ENCODE measurements at places on chromosomes 13 and 19. TPM values are rescaled to one million over a fixed set of nuclear protein-coding genes. Genes with fewer than 3 reads are reported as not detected.

DNA sequence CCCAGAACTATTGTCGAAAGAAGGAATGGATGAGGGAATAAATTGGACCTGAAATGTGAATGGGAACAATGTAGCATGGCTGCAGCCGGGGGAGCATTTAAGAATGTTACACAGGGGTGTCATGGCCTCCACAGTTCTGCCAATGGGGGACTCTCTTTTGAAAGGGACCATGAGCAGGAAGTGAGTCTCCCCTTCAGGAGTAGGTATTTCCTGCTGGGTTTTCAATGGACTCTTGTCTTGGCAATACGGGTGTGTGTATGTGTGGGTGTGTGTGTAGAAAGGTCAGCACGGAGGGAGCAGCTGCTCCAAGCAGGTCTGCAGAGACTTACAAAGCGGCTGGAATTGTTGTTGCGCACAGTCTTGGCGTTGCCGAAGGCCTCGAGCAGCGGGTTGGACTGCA is 24.4 kb downstream of the MYO1F start:
- no peak for DNase-seq

DNA sequence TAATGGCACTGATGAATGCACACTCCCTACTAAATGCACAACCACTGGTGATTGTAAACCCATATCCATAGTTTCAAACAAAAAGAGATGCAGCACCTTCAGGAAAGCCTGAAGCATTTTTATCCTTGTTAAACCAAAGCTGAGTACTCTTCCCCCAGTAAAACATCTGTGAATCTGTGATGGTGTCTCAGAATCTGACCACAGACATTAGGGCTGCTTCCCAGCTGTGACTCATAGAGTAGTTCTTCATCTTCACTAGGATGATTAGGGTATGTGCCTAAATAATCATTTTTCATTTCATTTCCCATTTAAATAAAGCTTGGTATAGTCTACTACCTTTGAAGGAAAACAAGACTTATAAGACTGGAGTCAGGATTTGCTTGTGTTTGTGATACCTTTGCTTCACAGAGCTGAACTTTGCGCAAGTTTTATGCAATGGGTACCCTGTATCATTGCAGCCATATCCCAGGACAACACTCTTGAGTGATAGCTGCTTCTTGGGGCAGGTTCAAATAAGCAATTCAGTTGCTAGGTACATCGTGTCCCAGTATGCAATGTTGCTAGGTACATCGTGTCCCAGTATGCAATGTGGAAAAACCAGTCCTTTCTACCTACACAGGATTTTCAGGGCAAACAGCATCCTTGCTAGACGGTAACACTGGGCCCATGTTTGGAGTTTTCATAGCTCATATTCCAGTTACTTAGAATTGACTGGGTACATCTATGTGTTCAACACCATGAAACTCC is 277.1 kb downstream of the IRS2 start:
- no peak for DNase-seq

GRCh38 chr19:1907563-1908363 is 2.6 kb downstream of the ADAT3 start:
- DNase-seq, result no peak

GRCh38 chr13:50389726-50390125 is 374.5 kb downstream of the KCNRG start:
- DNase-seq, result no peak

- DNase-seq, result peak; percentile 91
These were observed 4.7 kb upstream of the MYBPC2 start for GRCh38 chr19:50427997-50428425.

DNA sequence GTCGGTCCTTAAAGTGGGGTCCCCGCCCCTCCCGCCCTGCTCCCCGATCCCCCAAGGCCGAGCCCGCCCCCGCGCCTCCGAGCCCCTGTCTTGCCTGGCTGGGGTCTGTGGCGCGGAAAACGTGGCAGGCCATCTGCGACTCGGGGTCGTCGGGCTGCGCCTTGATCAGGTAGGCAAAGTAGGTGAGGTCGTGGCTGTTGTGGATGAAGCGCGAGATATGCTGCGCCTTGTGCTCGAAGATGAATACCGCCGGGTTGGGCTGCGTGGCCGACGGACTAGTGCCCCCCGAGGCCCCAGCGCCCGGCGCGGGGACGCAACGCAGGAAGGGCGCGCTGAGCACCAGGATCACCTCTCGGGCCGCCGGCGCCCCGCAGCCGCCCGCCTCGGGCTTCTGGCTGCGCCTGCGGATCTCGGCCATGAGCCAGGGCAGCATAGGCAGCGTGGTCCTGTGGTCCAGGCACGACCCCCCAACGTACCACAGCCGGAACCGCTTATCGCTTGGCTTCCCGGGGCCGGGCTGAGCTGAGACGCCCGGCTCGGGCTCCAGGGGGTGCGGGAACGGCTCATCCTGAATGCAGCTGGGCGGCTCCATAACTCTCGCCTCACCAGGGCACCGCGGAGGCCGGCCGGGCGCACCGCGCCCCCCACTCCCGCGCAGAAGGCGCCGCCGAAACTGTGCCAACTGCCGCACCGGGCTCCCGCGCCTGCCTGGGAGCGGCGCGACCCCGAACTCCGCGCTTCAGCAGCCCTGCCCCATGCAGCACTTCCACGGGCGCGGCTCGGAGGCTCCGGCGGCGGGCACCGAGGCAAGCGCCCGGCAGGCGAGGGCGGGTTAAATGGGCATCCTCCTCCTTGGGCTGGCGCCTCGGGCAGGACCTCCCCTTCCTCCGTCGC is 546 bp downstream of the TBC1D4 start:
- peak; percentile 47 for DNase-seq

GRCh38 chr19:15479391-15480345 is at the start of gene PGLYRP2:
Gene PGLYRP2 (minus strand): TSS chr19:15479501. CDS start chr19:15479371, 130 bp downstream.
- no peak for DNase-seq

- no peak for DNase-seq
These were observed 9.7 kb downstream of the TEX29 start for GRCh38 chr13:111330066-111330610.

DNA sequence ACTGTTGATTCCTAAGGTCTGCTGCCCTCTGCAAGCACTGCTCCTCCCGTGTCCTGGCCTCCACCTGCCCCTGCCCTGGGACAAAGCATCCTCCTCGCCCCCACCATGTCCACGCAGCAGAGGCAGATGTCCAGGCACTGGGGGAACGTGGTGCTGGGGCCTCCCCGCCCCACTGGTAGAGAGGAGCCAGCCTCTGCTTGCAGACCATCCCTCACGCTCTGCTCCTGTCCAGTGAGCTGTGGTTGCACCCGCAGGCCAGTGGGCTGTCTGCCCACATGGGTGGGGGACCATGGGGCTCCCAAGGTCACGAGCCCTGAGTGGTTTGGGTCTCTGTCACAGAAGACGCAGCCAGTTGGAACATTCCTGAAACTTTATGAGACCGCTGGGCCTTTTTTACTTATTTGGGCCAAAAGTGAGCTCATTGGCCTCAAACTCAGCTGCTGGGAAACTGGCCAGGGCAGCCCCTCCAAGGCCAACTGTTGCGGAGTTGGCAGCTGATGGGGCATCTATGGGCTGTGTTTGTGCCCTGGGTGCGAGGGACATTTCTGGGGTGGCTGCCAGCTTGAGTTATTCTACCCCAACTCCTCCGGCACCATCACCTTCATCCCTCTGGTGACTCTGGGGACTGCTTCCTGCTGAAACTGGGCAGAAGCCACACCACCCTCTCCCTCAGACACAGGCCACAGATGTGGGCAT is 64.8 kb upstream of the F7 start:
- DNase-seq, result peak; percentile 62

DNA sequence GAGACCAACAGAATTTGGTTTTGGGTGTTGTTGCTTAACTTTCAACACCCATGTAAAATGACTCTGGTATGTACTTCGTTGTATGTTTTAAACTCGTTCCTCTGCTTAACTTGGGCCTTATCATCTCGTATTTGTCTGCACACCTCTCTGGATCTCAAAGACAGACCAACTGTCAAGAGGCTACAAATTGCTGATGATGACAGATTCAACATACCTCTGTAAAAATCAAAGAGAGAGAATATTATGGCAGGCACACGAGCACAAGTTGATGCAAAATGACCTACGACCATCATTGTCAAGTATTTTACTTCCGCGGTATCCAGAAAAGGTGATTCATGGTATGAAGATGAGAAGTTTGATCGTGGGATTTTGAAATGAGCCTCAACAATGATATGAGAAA is 132.1 kb upstream of the ARGLU1 start:
- DNase-seq, result no peak

GRCh38 chr19:10946958-10947657 is 13.7 kb upstream of the SMARCA4 start:
- no peak for DNase-seq

DNA sequence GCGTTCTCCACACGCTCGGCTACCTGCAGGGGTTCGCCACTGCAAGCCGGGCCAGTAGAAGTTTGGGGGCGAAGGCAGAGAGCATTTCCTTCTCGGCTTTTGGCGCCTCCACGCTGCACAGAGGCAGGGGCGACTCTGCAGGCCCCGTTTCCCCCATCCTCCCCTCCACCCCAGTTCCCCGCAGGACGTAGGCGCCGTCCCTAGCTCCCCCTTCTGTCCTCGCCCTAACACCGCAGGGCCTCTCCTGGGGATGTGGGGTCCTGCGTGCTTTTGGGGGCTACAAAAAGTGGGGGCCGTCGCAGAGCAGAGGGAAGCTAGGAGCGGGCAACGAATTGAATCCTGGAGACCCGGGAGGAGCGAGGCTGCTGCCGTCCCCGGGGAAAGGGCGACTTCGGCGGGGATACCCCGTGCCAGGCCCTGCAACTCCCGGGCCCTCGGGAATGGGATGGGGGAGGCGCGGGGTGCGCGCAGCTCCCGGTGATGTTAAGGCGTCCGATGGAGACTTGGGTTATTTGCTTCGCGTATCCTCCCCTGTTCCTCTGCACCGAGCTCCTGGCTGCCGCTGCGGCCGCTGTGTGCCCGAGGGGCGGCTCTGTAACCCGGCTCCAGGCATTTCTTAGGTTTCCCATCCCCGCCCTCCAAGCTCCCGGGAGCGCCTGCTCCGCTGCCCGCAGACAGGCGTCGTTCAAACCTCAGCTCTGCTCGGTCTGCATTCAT is 255.9 kb upstream of the SOX21 start:
- no peak for DNase-seq

DNA sequence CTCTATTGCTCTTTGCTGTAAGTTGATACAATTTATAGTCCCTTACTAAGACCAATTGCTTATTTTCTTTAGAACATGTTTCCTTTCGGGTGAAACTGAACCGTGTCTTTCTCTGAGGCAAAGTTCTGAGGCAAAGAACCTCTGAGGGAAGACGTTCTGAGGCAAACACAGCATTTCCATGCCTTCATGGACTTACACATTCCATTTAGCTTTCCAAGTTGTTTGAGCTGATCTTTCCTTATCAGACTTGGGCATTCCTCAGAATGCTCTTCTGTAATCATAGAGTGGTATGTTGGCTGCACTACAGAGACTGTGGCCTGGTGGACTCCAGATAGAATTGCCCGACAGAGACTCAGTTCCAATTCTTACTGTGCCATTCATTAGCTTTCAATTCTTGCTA is 579.1 kb downstream of the KCTD12 start:
- no peak for DNase-seq

- DNase-seq, result no peak
These were observed 294.9 kb downstream of the NDFIP2 start for GRCh38 chr13:79775830-79776229.

- no peak for DNase-seq
These were observed 597.9 kb upstream of the PCDH9 start for GRCh38 chr13:67827992-67828391.

- no peak for DNase-seq
These were observed 31.0 kb upstream of the COX7A1 start for GRCh38 chr19:36183245-36183628.

- no peak for DNase-seq
These were observed 6.0 kb downstream of the TEKTIP1 start for GRCh38 chr19:3544742-3545668.

DNA sequence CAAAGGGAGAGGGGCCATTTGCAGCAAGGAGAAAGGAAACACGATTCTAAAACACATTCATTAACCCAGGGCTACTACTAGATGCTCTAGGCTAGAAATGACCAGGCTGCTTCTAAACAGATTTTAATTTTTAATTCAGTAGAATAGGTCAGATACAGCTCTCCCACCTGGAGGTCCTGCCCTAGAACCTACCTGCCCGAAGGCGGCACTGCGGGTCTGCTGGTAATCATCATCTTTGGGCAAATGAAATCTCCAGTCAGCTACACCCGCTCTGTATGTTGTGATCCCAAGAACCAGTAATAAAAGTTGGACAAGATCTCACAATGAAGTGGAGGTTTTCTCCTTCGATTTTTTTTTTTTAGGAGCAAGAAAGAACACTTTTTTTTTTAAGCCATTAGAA is 345.3 kb downstream of the ENOX1 start:
- no peak for DNase-seq

GRCh38 chr13:50512474-50513299 is 330.8 kb downstream of the DLEU7 start:
- DNase-seq, result peak; percentile 72

DNA sequence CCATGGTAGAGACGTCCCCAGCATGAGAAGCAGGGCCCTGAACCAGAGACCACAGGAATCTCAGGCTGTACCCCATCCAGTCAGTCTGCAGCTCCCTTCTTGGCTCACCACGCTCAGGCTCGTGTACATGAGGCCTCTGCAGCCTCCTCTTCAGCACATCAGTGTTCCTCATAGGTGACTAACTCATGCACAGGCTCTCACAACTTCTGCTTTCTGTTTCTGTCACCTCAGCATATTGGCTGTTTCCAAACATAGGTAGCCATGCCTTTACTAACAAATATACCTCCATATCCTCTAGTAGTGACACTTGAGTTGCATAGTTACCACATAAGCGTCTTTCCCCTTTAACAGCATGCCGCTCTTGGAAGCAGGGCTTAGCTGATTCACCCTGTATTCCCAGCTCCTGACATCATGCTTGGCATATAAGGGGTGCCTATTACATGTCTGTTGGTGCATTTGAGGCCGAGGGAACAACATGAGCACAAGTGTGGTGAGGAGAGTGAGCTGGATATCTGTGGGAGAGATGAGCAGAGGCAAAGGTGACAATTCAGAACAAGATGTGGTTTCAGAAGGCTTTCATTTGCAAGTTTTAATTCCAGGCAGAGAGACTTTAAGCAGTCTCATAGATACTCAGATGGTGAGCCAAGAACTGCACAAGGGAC is 16.7 kb downstream of the ZNF473 start:
- DNase-seq, result no peak

GRCh38 chr19:19140476-19140875 is 2.2 kb upstream of the TMEM161A start:
- no peak for DNase-seq

GRCh38 chr13:97179501-97179900 is 42.6 kb upstream of the MBNL2 start:
- DNase-seq, result no peak

DNA sequence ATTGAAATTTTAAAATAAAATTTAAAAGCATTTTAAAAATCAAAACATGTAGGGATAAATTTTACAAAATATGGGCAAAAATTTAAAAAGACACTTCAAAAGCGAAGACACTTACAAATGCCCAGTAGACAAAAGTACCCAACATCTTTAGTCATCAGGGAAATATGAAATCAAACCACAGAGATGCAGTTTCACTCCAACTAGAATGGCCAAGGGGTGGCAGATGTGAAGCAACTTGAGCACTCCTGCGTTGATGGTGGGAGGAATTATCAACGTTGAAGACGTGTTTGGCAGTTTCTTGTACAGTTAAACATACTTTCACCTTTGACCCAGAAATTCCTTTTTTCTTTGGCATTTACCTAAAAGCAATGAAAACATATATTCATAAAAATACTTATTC is 518.0 kb upstream of the SGCG start:
- no peak for DNase-seq

ACP7 gene
- polyA plus RNA-seq, result 0.14 TPM

TYROBP gene
- polyA plus RNA-seq, result 25.8 TPM

C13orf42 gene
- 0.06 TPM for polyA plus RNA-seq

MED16 gene
- polyA plus RNA-seq, result 49.8 TPM

PTGER1 gene
- polyA plus RNA-seq, result not detected

BRSK1 gene
- 5.8 TPM for polyA plus RNA-seq

ZNF813 gene
- polyA plus RNA-seq, result 2.6 TPM

CYP4F12 gene
- polyA plus RNA-seq, result 1.8 TPM

C19orf33 gene
- not detected for polyA plus RNA-seq

ZNF560 gene
- polyA plus RNA-seq, result 0.53 TPM

Data from hindlimb muscle (tissue), 1 donor.